ENCODE measurements at places on chromosomes 11 and 22.
A peak's percentile ranks its signal among the peaks of the same experiment; 100 is the strongest.

DNA sequence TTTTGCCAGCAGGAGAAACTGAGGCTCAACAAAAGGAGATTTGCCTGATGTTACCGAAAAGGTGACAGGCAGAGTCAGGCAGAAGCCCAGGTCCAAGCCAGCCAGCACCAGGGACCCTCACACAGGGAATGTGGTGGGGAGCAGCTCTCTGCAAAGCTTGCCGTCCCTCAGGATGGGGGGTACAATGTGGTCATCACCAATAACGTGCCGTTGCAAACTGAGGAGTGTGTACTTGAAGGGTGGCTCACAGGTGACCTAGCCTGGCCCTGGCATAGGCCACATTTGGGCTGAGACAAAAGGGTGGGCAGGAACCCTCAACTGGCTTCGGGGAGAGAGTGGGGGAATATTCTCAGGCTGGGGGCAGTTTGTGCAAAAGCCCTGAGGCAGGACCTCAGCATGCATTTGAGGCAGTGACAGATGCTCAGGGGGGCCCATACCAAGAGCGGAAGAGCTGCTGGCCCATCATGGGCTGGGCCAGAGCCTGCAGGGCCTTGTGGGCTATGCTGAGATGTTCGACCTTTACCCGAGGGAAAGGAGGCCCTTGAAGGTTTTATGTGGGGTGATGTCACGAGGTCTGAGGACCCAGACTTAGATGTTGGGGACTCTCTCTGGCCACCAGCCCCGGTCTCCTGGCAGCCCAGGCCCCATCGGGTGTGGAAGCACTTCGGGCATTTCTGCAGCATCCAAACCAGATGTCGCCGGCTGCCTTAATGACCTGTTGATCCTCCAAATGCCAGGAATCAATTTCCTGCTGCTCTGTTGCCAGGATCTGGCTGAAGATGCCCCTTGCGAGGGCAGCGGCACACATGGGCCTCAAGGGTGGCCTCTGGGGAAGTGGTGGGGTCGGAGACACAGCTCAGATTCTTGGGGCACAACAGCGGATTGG lies 57.4 kb upstream of the SHISAL1 start:
- no peak overlapping the region for H3K4me3 ChIP-seq
- no peak for DNase-seq
- peaks cover 7% of the 10 kb centered on the region for H3K4me1 ChIP-seq
- H3K27ac ChIP-seq: peak overlapping the region; percentile 37
- no peaks in the 10 kb centered on the region for H3K36me3 ChIP-seq

DNA sequence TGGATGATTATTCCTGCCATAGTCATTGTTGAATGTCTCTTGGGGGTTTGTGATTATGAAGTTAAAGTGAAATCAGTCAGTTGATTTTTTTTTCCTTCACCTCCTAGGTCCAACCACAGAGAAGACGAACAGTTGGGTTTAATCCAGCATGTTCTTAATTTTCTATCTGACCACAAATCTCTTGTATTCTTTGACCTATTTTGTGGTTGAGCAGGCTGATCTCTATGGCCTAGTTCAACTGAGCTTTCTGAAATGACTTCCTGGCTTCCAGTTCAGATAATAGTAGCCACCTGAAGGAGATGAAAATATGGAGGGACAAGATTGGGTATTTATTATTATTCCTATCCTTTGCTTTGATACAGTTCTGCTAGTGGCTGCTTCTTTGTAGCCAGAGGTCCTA lies 5.2 kb upstream of the OR56A5 start:
- no peak for DNase-seq
- H3K4me3 ChIP-seq: no peak overlapping the region
- no peak overlapping the region for H3K27ac ChIP-seq
- peaks cover 11% of the 10 kb centered on the region for H3K27me3 ChIP-seq
- no peaks in the 10 kb centered on the region for H3K36me3 ChIP-seq

- no peak overlapping the region for H3K4me3 ChIP-seq
- H3K36me3 ChIP-seq: no peaks in the 10 kb centered on the region
- no peak overlapping the region for H3K27ac ChIP-seq
- no peaks in the 10 kb centered on the region for H3K27me3 ChIP-seq
These were observed 1465.0 kb downstream of the TBC1D22A start for GRCh38 chr22:48227341-48228018.

GRCh38 chr11:87712391-87712790 lies 462.9 kb downstream of the RAB38 start:
- no peak overlapping the region for H3K4me3 ChIP-seq
- peaks cover 4% of the 10 kb centered on the region for H3K4me1 ChIP-seq
- H3K27me3 ChIP-seq: no peaks in the 10 kb centered on the region
- no peak for DNase-seq
- H3K27ac ChIP-seq: peak overlapping the region; percentile 17

GRCh38 chr11:75469785-75470405 lies 36.9 kb upstream of the KLHL35 start:
- peaks cover 4% of the 10 kb centered on the region for H3K4me1 ChIP-seq
- H3K27ac ChIP-seq: no peak overlapping the region
- no peaks in the 10 kb centered on the region for H3K27me3 ChIP-seq
- no peak for DNase-seq

- H3K27ac ChIP-seq: peak overlapping the region; percentile 54
- H3K4me3 ChIP-seq: no peak overlapping the region
- H3K27me3 ChIP-seq: no peaks in the 10 kb centered on the region
- H3K4me1 ChIP-seq: peaks cover 18% of the 10 kb centered on the region
These were observed 17.4 kb downstream of the LIMK2 start for GRCh38 chr22:31229402-31230079.

DNA sequence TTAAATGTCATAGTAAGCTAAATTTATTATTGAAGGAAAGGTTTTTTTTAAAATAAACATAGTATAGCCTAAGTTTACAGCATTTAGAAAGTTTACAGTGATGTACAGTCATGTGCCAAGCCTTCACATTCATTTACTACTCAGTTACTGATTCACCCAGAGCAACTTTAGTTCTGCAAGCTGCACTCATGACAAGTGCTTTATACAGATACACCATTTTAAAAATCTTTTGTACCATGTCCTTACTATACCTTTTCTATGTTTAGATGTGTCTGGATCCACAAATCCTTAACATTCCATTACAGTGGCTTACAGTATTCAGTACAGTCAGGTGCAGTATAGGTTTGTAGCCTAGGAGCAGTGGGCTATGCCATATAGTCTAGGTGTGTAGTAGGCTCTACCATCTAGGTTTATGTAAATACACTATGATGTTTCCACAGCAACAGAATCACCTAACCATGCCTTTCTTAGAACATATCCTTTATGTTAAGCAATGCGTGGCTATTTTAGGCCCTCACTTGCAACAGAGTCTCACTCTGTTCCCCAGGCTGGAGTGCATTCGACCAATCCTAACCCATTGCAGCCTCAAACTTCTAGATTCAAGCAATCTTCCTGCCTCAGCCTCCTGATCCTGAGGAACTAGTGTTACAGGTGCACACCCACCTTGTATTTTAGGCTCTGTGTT lies 79.5 kb upstream of the SLC25A18 start:
- DNase-seq: peak; percentile 40
- H3K4me3 ChIP-seq: no peak overlapping the region
- peak overlapping the region; percentile 52 for H3K27ac ChIP-seq
- H3K4me1 ChIP-seq: peaks cover 5% of the 10 kb centered on the region

- H3K4me1 ChIP-seq: peaks cover 17% of the 10 kb centered on the region
- no peak overlapping the region for H3K27ac ChIP-seq
- H3K4me3 ChIP-seq: no peak overlapping the region
- H3K27me3 ChIP-seq: no peaks in the 10 kb centered on the region
- no peak for DNase-seq
These were observed 253.1 kb downstream of the TTC28 start for GRCh38 chr22:28426346-28427132.

- H3K4me1 ChIP-seq: peaks cover 63% of the 10 kb centered on the region
- no peak overlapping the region for H3K4me3 ChIP-seq
- DNase-seq: no peak
- H3K27me3 ChIP-seq: no peaks in the 10 kb centered on the region
- no peaks in the 10 kb centered on the region for H3K36me3 ChIP-seq
- H3K27ac ChIP-seq: no peak overlapping the region
These were observed 17.5 kb upstream of the ARAP1 start for GRCh38 chr11:72769680-72770079.

DNA sequence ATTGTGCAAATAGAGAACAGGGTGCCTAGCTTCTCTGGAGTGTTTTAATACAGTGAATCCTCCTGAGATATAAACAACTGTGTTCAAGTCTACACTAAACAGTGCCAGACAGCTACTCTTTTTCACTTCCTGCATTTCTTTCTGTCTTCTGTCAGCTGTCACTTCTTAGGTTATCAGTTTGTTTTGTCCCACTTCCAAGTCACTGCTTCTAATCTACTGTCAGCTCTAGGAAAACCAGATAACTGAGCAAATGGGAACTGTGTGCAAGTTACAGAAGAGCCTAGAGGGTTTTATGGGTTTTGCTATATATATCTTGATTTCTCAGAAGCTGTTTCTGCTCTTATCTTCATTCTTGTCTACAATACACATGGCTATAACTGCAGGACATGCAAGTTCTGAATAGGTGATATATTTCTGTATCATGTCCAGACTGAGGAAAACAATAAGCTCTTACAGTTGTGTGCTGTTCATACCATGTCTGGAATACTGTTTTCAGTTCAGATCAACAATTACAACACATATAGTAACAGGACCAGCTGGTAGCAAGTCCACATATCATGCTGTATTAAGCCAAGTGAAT lies 5.8 kb downstream of the PITPNB start:
- H3K27me3 ChIP-seq: no peaks in the 10 kb centered on the region
- H3K4me3 ChIP-seq: no peak overlapping the region
- peaks cover 43% of the 10 kb centered on the region for H3K4me1 ChIP-seq
- peak overlapping the region; percentile 2 for H3K27ac ChIP-seq

DNA sequence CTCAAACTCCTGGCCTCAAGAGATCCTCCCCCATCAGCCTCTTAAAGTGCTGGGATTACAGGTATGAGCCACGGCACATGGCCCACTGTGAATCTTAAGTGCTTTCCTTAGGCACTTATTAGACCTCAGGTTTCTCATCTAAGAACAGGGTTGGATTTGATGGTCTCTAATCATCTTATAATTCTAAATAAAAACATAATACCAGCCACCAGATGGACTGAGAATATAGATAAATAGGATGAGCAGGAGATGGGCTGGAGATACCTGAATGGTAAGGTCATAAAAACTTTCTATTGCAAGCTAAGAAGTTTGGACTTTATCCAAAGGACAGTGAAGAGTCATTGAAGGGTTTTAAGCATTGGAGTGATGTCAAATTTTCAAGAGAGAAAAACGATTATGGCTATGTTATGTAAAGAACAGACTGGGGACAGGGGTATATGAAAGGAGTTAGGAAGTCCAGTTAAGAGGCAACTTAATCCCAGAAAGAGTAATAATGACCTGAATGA lies 85.2 kb downstream of the RELT start:
- no peaks in the 10 kb centered on the region for H3K4me1 ChIP-seq
- H3K4me3 ChIP-seq: no peak overlapping the region
- H3K27ac ChIP-seq: no peak overlapping the region
- no peak for DNase-seq

- H3K4me3 ChIP-seq: no peak overlapping the region
- H3K36me3 ChIP-seq: no peaks in the 10 kb centered on the region
- H3K4me1 ChIP-seq: peaks cover 7% of the 10 kb centered on the region
- DNase-seq: no peak
These were observed 10.6 kb downstream of the PHF21B start for GRCh38 chr22:44999231-44999630.

Measured in hepatocyte (in vitro differentiated cells).